NCI-H2081 treated with DMSO at 0.1 percent for 48 hours (cell line): ENCODE measurements at places on chromosomes 4 and X.

GRCh38 chrX:118706681-118707080, 20.7 kb upstream of the IL13RA1 start:
- DNase-seq = no peak

DNA sequence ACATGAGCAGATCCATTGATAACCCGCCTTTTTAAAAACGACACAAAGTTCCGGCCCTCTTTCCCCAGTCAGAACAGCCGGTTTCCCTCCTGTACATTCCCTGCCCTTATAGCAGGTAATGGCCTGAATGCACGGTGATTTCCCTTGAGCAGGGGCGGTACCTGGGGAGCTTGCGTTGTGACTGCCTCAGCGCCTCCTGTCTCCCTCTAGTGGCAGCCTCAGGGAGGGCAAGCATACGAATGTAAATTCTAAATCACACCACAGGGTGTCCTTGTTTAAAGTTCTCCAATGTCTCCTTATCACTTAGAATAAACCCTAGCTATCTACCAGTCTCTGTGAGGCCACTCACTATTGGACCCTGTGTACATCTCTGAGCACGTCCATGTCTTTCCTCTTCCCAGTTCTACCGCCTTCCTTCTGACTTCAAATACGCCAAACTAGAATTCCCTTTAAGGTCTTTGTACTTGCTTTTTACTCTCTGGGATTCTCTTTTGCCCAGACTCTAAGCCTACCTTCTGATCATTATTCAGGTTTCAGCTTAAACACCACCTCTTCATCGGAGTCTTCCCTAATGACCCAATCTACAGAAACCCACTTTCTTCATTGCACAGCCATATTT, 18.4 kb upstream of the LDB2 start:
- DNase-seq = no peak

- no peak for DNase-seq
Measured at GRCh38 chr4:67674098-67674497, 26.9 kb downstream of the UBA6 start.

GRCh38 chr4:76787898-76788297, 110.0 kb downstream of the SOWAHB start:
- no peak for DNase-seq

DNA sequence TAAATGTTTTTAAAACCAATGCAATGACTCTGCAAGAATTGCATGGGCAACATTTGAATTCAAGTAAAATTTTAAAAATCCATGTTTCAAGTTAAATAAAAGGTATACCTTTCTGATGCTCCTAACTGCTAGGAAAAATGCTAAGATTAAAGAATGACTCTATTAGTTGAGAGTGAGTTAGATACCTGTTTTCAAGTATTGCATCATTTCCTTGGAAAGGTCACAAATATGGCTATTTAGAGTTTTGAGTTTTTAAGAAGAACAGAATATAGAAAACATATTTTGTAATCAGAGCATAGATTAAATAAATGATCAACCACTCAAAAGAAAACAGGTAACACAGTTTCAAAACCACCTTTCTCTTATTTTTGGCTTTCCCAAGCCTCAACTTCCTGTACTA, 18.3 kb upstream of the NPY2R start:
- DNase-seq = no peak

GRCh38 chr4:24704149-24704548, 91.2 kb upstream of the SOD3 start:
- no peak for DNase-seq

- no peak for DNase-seq
Measured at GRCh38 chr4:8819473-8820177, 52.0 kb downstream of the HMX1 start.

DNA sequence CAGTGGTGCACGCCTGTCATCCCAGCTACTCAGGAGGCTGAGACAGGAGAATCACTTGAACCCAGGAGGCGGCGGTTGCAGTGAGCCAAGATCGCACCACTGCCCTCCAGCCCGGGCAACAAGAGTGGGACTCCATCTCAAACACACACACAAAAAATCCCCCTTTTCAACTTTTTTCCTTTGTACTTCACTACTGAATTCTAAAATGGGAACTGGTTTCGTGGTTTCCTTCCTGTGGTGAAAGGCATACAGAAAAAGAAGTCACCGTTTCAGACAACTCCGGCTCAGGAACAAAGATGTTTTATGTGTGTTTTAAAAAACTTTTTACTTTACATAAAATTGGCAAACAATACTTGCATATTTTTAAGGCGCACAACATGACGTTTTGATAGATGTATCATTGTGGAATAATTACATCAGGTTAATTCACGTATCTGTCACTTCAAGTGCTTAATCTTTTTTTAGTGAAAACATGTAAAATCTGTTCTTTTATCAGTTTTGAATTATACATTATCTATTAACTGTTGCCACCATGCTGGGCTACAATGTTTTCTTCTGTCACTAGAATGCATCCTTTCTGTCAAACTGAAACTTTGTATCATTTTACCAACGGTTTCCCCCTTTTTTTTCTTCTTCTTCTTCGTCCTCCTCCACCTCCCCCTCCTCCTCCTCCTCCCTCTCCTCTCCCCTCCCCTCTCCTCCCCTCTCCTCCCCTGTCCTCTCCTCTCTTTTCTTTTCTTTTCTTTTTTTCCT, 186.0 kb downstream of the CRLF2 start:
- DNase-seq = no peak

GRCh38 chr4:41524425-41524824, 13.5 kb upstream of the LIMCH1 start:
- DNase-seq = no peak

DNA sequence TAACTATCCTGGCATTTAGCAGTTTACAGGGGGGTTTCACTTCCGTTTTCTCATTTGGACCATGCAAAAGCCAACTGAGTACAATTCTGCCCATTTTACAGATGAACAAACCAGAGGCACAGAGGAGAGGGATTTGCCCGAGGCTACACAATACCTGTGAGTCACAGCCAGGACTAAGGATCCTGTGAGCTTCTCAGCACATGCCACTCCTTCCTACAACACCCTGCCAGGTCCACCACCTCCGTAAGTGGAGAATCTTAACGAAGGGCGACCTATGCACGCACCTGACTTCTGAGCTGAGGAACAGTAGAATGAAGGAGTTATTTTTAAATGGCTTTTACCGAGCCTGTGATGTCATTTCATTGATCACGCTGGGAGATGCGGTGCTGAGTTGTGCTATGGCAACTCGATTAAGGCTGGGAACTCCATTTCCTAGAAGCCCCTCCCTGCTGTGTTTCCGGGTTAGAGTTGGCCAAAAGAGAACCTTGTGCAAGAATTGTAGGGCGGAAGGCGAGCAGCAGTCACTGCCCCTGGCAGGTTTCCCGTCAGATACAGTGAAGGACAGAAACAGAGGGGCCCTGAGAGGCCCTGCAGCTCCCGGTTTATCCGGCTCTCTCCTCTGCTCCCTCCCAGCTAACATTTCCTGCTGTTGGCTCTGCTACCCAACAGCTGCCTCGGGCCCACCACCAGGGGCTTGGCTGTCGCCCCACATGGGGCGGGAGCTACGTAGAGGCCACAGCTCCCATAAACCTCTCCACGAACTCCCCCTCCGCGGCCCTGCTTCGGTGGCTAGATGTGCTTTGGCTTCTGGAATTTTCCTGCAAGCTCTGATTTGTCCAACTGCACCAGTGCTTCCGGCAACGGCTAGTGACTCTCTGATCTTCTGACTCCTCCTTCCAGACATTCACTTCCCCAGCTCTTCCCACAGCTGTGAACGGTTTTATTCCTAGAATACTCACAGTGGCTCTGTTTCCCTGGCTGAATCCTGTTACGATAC, 75.1 kb upstream of the USP9X start:
- DNase-seq = no peak

DNA sequence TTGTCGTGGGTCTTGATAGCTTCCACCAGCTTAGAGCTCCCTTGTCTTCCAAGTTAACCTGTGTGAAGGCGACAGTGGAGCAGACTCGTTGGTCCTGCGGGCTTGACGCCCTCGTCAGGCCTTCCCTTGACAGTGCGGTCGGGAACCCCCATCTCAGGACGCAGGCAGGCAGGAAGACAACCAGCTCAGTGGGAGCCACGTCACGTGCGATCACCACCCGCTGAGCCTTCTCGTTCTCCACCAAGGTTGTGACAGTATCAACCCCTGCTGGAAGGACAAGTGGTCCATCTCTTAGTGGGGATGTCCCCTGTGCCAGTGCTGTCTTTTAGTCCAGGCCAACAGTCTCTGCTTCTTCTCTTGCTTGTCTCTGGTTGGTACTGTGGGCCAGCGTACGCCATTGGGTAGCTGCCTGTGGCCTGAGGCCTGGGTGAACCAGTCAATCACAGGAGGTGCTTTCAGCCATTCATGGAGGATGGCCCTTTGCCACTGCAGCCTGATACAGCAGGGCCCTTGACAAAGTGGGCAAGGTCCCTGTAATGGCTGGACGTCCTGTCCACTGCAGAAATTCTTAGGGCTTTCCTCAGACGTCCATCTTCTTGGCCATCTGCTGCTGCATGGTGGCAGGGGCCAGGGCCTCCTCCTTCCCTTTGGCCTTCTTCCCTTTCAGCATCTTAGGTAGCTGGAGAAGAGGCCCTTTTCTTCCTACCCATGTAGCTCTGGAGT, 31.4 kb downstream of the RGS12 start:
- no peak for DNase-seq

DNA sequence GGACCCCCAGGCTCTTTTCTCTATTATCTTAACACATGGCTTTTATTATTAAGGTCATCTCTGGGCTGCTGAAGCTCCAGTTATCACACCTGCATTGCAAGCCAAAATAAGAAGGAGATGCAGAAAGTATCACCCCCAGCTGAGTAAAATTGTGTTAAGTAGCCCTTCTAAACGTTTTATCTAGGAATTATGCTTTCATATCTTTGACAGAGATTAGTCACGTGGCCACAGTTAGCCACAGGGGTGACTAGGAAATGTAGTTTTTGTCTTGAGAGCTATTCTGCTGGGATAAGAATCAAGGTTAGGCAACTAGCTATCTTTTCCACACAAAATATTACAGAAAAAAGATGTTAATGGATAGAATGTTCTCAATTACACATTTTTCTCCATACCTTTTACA, 102.1 kb downstream of the ANXA3 start:
- DNase-seq = no peak

- DNase-seq = no peak
Measured at GRCh38 chr4:94978904-94979303, 221.1 kb downstream of the BMPR1B start.

GRCh38 chrX:1528186-1528883, 8.7 kb downstream of the P2RY8 start:
- DNase-seq = no peak

DNA sequence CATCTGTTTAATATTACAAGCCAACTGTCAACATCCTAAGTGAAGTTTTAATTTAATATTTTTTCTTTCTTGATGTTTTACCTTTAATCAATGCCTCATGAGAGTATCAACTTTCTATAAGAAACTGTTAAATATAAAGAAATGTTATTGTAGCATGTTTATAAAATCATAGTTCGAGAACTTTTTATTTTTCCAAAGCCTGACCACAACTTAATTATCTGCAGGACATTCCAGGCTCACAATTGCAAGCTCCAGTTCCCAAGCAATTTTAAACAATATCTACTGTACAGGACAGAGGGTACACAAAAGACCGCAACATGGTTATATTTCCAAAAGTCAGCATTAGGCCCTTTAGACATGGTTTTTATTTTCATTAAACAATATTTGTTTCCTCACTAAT, 20.1 kb downstream of the STX18 start:
- DNase-seq = no peak

- no peak for DNase-seq
Measured at GRCh38 chr4:43564107-43564506, 671.6 kb downstream of the GRXCR1 start.

DNA sequence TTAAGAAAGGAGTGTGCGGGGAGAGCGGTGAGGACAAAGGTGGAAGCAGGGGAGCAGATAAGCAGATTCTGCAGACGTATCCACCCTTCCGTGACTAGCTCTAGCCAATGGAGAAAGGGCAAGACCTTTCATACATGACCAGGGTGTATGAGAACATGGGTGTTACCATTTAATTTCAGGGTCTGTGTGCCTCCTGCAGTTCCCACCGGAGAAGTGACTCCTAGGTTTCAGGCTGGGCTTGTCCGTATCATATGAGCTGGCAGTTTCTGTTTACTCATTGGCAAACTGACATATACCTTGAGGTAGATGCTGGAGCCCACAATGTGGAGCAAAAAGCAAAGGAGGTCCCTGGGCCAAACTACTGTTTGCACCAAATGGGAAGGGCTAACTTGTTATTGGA, 6.8 kb downstream of the RBM47 start:
- DNase-seq = no peak

GRCh38 chrX:29066516-29066915, 479.3 kb downstream of the IL1RAPL1 start:
- DNase-seq = no peak

- no peak for DNase-seq
Measured at GRCh38 chr4:924107-925096, 7.7 kb downstream of the GAK start.

DNA sequence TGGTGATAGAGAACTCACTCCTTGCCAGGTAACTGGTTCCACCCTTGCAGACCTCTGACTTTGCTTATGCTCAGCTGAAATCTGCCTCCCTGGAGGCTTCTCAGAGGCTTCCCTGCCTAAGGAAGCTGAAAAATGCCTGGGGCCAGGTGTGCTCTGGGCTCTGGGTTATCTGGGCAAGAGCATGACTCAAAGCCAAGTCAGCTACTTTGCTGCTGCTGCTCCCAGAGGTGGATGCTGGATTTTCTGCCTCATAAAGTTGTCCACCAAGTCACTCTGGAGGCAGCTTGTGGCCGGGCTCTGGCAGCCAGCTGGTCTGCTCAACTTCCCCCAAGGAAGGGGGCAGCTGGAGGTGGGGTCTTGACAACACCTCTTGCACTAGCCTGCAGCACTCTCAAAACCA, 132.7 kb downstream of the PJA1 start:
- no peak for DNase-seq

DNA sequence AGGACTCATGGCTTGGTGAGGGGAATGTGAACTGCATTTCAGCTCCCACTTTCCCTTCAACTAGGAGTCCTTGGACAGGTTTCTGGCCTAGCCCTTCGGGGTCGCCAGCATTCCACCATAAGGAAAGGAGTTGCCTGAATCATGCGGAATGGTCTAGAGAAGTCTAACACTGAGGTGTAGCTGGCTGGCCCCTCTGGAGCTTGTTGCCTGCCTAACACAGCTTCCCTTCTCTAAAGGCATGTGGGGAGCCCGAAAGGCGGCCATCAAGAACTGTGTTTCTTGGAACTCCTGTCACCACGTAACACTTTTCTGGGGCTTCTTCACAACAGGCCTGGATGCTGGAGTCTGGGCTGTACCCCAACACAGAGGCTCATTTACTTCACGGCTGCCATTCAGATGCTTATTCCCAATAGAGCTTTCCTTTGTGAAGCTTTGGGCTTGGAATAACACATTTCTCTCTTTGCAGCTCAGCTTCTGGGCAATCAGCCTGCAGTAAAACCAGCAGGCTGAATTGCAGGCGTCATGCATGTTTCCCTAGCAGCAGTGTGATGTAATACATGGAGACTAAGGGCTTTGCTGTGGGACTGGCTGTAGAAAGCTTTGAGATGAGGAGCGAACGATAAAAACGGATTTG, 5.4 kb downstream of the GABRQ start:
- no peak for DNase-seq

DNA sequence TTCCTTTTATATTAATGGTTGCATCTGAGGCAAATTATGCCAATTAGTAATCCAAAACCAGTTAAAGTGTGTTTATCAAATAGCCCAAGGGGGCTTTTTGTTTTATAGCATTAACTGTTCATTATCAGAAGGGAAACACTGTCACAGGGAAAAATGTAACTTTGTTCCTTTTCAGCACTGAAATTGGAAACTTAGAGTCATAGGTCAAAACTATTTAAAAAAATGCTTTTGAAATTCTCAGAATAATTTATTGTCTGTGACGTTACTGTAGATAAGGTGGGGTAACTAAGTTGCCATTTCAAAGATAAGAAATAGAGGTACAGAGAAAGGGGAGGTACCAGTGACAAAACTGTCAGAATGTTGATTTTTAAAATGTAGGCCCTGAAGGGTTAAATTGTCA, 129.3 kb downstream of the AKAP4 start:
- DNase-seq = no peak
